GM12878 (cell line): ENCODE measurements at places on chromosomes 6 and 20.

DNA sequence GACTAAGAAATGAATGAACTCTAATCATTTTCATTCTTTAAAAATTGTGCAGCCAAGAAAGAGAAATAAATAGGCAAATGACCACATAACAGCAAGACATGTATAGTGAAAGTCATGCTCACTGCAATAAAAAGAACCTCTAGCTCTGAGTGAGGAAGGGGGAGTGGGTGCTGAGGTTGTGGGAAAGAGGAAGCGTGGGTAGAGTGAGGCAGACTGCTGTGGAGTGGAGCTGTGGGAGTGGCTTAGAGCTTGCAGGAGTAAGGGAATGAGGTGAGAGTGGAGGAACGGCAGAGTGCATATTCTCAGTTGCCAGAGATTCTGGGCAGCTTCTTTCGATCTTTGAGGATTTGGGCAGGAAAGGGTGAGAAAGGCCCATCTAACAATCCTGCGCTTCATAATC is 10.4 kb downstream of the DEFB129 start:
- no peak for DNase-seq

DNA sequence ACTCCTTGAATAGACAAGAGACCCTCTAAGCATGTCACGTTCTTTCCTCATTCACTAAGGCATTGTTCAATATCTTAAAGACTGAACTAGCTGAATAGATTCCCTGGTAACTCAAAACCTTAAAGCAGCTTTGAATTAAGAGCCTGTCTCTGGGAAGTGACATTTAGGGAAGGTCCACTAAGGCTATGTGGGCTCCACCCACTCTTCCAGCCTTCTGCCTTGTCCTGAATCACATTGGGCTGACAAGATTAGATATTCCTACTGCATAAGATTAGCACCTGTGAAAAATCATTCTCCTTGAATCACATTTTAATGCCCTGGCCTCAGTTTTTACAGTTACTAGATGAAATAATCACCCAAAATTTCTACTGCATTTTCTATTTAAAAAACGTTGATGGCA is 36.3 kb downstream of the CLIC5 start:
- no peak for DNase-seq

DNA sequence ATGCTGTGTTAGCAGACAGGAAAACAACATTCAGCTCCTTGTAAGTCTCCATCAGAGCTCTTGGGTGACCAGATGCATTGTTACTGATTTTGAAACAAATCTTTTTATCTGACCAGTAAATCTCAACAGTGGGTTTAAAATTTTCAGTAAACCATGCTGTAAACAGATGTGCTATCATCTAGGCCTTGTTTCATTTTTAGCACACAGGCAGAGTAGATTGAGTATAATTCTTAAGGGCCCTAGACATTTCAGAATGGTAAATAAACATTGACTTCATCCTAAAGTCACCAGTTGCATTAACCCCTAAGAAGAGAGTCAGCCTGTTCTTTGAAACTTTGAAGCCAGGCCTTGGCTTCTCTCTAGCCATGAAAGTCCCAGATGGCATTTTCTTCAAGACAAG is 237.2 kb upstream of the BMP2 start:
- no peak for DNase-seq

GRCh38 chr6:7431674-7432390 is 42.2 kb downstream of the RIOK1 start:
- no peak for DNase-seq

DNA sequence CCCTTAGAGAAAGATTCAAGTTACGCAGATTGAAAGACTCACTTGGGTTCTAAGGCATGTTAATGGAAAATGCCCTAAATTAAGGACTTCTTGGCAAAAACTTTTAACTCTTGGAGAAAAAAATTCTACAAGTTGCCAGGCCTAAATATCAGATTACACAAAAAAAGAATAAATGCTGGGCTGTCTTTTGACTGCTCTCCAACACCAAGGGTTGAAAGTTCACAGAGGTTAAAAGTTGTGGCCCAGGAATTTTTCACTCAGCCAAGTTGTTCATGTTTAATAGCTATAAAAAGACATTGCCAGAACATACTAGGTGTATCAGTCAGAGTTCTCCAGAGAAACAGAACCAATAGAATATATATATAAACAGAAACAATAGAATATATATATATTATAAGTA is 268.4 kb upstream of the PRND start:
- no peak for DNase-seq

DNA sequence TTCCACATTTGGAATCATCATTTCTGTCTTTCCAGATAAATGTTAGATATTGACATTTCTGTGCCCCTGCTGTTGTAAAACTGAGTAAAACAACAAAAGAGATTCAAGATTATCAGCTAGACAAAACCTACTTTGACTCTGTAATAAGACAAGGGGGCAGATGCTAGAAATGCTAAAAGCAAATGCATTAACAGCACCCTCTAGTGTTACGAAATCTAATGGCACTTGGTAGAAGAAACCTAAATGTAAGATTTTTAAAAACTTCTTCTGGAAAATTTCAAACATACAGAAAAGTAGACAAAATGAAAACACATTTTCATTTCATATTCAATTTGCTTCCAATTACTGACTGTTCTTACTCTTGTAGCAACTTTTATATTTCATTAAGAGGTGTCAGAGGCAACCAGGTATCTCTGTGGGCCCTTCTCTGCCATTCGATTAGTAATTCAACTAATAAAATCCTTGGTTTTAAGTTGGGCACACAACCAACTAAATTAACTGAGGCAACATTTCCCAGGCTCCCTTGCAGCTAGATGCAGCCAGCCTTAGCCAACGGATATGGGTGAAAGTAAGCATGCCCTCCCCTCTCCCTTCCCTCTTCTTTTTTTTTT is 45.0 kb downstream of the SLC23A2 start:
- DNase-seq = no peak

DNA sequence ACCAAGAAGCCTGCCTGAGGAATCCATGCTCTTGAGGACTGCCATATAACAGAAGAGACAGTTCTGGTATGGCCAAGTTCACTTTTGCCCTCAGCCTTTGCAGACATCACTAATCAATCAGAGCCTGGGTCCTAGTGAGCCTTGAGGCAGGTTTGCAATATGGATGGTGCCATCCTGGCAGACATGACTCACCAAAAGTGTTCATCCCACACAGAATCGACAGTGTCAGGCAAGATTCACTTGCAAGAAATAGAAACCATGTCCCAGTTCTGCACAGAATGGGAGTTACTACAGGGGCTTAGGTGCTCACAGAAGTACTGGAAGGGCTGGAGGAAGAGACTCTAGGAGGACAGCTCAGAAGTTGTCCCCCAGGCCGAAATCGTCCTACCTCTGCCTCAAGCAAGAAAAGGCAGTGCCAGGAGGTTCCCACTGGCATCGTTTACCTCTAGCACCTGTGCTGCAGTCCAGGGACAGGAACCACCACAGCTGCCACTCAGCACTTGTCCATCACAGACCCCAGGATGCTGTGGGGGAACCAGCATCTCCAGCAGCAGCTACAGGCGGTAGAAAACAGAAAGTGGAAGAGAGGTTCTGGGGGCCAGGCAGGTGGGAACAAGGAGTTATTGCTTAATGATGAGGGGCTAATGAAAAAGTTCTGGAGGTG is 42.6 kb upstream of the PHACTR3 start:
- no peak for DNase-seq

DNA sequence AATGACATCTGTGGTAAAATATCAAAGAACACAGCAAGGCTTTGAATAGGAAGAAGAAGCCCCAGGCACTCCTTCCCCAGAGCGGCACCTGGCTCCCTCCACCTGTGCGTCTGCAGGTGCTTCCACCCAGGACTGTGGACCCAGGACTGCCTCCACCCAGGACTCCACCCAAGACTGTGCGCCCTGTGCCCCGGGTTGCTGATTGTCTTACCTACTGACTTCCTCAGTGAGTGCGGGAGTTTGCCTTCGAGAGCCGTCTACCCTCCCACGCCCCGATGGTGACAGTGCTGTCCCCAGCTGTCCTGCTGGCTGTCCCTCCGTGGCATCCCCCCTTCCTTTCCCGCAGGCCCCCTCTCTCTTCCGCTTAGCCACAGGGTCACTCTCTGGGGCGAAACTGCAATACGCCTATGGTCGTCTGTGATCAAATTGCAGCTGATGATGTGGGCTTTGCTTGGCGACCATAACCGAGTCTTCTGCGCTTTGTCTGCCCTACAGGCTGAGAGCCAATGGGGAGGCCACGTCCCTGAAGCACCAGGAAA is 52.1 kb downstream of the IRF4 start:
- DNase-seq = no peak

GRCh38 chr6:1619673-1620503 is 10.2 kb downstream of the FOXC1 start:
- DNase-seq = no peak

GRCh38 chr6:89667872-89668556 is 29.5 kb upstream of the LYRM2 start:
- no peak for DNase-seq

DNA sequence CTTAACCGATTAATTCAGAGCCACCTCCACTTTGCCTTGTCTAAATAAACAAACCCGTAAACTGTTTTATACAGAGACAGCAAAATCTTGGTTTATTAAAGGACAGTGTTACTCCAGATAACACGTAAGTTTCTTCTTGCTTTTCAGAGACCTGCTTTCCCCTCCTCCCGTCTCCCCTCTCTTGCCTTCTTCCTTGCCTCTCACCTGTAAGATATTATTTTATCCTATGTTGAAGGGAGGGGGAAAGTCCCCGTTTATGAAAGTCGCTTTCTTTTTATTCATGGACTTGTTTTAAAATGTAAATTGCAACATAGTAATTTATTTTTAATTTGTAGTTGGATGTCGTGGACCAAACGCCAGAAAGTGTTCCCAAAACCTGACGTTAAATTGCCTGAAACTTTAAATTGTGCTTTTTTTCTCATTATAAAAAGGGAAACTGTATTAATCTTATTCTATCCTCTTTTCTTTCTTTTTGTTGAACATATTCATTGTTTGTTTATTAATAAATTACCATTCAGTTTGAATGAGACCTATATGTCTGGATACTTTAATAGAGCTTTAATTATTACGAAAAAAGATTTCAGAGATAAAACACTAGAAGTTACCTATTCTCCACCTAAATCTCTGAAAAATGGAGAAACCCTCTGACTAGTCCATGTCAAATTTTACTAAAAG is 2.7 kb downstream of the FOXC1 start:
- no peak for DNase-seq

- no peak for DNase-seq
Observed at GRCh38 chr6:158626360-158627167, 18.0 kb downstream of the DYNLT1 start.
